ENCODE measurements at places on chromosomes 5 and 9.

DNA sequence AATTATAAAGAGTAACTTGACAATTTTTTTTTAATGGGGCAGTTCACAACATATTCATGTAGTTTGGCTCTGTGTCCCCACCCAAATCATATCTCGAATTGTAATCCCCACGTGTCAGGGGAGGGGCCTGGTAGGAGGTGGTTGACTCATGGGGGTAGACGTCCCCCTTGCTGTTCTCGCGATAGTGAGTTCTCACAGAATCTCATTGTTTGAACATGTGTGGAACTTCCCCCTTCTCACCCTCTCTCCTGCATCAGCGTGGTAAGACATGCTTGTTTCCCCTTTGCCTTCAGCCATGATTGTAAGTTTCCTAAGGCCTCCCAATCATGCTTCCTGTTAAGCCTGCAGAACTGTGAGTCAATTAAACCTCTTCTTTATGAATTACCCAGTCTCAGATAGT lies 40.7 kb downstream of the FBXW11 start:
- DNase-seq, result no peak

DNA sequence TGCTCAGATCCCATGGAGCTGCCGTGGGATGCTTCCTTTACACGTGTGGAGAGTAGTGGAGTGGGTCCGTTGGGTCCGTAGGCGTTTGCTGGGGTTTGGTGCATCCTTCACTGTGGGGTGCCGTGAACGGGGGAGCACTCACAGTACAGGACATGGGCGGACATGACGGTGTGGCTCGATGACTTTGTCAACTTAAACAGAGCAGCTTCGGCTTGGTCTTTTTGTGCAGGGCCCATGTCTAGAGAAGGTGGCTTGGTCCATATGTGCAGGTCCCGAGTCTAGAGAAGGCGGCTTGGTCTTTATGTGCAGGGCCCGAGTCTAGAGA lies 26.4 kb upstream of the EXOC3 start:
- DNase-seq, result no peak

DNA sequence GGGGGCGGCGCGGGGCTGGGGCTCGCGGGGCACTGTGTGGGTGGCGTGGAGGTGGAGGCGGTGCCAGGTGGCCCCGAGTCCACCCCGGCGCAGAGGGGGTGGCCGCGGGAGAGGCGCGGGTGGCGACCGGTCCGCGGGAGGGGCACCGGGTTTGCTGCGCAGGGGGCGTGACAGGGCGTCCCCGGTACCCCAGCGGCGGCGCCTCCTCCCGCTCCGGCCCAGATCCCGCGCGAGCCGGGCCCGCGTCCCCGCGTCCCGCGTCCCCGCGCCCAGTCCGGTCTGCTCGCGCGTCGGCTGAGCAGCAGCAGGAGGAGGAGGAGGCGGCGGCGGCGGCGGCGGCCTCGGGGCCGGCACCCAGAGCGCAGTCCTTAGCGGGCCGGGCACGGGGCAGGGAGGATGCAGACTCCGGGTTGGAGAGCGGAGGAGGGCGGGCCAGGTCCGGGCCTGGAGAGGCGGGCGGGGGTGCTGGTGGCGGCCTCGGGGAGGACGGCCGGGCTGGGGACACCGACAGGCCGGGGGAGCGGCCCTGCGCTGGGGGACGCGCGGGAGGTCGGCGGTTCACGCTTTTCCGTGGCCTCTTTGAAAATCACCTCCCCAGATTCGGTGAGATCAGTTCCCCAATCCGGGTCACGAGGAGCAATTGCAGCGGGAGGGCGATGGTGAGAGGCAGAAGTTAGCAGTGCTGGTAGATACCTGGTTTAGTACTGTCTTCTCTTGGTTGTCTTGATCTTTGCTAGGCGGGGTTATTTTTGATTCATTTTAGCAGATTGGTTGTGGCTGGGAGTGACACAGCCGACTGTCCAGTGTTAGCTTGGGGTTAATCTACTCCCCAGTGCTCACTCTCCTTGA lies 1.7 kb downstream of the TRIO start:
- DNase-seq, result peak; percentile 69

DNA sequence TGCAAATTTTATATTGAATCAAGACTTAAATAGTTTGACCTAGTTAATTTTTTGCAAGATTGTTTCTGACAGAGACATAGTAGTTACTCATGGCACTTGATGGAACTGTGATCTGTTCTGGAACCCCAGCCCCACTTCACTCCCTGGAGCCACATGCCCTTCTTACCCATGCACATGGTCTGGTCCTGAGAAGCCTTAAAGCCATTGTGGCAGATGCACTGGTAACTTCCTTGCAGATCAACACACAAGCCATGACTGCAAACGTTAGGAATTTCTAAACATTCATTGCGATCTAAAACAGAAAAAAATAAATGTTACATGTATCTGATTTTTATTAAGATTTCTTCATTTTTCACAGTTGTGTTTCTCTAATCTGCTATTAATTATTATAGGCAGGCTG lies 221.2 kb downstream of the SLC12A2 start:
- DNase-seq, result no peak

GRCh38 chr9:34571481-34571810 lies 18.1 kb downstream of the CNTFR start:
- DNase-seq, result no peak

GRCh38 chr9:37652261-37652660 lies 1.5 kb downstream of the FRMPD1 start:
- DNase-seq, result no peak

DNA sequence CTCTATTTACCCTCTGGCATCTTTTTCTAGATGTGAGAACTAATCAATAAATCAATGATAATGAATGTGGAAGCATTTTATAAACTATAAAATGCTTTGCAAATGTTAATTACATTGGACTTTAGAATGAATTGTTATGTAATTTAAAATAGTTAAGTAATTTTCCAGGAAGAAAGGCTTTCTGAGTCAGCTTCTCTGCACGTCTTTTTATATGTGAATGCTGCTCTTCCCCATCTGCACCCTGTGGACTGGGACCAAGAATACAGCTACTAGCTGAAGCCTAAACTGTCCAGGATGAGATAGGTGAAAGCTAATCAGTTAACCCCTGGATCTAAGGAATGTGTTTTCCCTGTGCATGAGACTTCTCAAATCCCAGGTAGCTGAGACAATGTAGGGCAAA lies 292.9 kb downstream of the NR3C1 start:
- no peak for DNase-seq

DNA sequence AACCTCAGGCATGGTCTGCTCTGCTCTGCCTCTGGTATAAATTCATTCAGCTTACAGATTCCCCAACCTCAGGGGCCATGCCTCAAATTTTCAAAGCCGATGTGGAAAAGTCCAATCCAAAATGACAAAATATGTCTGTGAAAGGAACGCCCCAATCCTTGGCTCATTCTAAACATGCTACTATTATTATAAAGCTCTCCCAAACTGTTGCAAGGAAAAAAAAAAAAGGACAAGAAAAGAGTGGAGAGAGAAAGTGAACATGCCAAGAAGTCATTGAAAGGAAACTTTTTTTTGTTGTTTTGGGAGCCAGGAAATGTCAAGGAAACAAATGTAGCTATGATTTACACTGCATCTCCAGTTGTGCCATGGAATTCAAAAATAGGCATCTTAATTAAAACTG lies 3.8 kb downstream of the COL23A1 start:
- no peak for DNase-seq

- DNase-seq, result no peak
Measured at GRCh38 chr9:134560206-134560605, 81.4 kb upstream of the COL5A1 start.

DNA sequence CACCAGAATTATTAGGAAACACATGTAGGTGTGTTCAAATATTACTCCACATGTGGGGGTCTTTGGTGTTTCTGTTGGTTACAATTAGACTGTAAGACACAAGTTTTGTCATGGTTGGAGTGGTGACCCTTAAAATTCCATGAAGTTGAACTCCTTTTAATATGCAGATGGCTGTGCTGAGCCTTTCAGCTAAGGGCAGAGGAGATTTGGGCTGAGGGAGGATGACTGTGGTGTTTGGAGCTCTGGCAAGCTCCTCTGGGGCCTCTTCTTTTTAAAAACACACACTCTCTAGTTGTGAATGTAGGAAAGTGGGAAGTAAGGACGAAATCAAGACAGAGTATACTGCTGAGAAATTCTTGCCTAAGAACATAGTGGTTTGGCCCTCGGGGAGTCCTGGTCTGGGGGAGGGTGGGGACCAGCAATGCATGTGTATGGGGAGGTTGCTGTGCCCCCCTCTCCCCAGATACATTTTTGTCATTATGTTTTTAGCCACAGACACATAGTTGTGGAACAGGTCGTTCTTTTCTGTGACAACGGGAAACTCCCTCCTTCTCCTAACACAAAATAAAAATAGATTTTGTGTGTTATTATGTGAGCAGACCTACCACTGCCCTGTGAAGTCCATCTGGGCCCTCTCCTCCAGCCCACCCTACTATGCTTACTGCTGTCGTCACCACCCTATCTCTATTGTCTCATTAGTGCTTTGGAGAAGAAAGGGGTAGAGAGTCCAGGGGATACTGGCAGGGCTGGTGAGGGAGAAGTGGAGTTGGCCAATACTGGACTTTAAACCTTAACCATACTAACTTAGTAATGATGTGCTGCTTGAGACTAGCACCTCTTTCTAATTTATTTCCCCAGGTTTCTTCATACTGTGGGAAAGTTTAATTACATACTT lies 10.0 kb downstream of the SMARCA2 start:
- DNase-seq, result no peak

- no peak for DNase-seq
Measured at GRCh38 chr9:14585730-14586473, 107.3 kb downstream of the ZDHHC21 start.

DNA sequence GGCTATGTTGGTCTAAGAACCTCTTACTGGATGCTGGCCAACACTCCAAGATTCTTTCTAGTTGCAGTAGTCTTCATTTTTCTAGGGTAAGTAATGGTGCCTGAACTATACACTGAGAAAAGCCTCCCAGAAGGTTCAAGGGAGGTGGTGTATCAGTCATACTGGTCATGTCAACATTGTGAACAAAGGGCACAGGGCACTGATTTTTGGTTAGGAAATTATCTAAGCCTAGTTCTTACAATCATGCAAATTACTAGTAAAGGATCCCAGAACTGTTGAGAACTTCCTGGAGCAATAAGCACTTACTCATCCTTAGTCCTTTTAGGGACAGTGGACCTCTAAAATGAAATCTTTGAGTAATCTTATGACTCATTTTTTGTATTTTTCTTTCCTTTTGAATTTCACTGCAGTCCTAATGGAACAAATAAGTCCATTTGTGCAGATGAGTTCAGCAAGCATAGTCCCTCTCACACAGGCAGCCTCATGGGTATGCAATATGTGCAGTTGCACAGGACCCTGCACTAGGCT lies 21.1 kb upstream of the CDC42SE2 start:
- no peak for DNase-seq

DNA sequence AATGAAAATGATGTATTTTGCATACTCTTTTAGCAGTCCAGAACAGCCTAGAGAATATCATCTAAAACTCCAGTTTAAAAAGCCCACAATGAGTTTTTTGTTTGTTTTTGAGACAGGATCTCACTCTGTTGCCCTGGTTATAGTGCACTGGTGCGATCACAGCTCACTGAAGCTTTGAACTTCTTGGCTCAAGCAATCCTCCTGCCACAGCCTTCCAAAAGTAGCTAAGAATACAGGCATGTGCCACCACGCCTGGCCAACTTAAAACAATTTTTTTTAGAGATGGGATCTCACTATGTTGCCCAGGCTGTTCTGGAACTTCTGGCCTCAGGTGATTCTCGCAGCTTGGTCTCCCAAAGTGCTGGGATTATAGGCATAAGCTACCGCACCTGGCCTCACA lies 175.7 kb downstream of the FBN2 start:
- DNase-seq, result no peak

All from activated CD8-positive, alpha-beta memory T cell treated with anti-CD3 and anti-CD28 coated beads for 24 hours (primary cell).